NCI-H1436 (cell line): ENCODE measurements at places on chromosomes 2 and 18.

- no peak for DNase-seq
These were observed 502.2 kb upstream of the ZEB2 start for GRCh38 chr2:145021962-145022665.

- DNase-seq, result no peak
These were observed 47.2 kb upstream of the REG3G start for GRCh38 chr2:78978340-78978739.

- no peak for DNase-seq
These were observed 66.8 kb downstream of the KYNU start for GRCh38 chr2:142944264-142944663.

DNA sequence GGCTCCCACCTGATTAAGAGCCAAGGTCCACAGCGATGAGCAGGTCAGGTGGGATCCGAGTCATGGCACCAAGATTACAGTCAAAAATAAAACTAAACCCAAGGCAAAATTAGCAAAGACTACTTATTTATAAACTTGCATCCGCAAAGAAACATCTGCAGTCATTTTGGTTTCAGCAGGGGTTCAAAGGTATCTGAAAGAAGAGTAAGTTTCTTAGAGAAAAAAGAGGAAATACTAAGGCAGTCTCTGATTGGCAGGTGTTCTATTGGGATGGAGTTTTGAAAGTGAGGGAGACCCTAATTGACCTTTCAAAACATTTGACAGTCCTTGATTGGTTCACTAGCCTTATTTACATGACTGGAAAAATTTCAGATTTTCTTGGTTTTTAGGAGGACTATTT is 11.0 kb upstream of the PLB1 start:
- no peak for DNase-seq

GRCh38 chr2:189411860-189412259 is 29.4 kb upstream of the WDR75 start:
- no peak for DNase-seq

DNA sequence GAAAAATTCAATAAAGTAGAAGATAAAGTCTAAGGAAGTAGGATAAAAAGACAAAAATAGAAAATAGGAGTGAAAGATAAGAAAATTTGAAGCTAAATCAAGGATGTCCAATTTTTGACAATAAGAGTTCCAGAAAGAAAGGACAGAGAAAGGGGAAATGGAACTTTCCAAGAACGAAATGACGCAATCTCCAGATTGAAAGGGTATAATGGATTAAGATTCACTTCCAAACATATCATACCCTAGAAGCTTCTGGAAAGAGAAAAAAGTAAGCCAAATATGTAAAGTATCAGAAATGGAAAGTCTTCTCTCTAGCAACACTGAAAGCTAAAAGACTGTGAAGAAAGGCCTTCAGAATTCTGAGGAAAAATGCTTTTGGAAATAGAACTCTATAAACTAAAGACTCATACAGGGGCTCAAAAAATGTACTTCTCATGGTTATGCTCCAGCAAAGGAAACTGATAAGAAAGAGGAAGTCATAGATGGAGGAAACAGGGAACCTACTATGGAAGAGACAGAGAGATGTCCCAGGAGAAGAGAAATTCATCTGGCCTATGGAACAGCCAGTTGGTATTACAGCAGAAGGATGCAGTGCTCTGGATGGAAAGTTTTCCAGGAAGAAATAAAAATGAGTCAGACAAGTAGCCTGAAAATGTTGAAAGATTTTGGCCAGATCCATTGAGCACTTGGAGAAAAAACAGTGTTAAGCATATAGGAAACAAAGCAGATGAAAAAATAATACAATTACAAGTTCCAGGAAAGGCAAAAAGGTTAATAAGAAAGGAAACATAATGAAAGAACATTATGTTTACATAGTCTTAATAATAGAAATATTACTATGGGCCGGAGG is 20.1 kb downstream of the CASP8 start:
- no peak for DNase-seq

DNA sequence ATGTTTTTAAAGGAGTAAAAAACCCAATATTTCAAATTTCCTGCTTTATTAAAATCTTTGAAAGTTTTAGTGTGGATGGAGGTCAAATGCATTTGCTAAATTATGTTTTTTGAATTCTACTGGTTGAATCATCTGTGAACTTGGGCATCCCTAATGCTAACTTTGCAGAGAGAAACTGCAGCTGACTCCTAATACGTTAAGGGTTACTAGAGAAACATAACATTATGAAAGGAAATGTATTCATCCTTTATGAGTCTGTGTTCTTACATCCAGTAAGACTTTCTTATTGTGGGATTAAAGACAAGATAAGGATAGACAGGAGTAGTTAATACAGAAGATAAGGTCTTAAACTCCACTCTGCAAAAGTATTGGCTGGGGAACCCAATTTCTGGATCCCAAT is 140.6 kb downstream of the FAM124B start:
- DNase-seq, result no peak

- DNase-seq, result no peak
These were observed 24.0 kb upstream of the DSEL start for GRCh38 chr18:67540559-67540958.

- DNase-seq, result no peak
These were observed 120.0 kb upstream of the TRIB2 start for GRCh38 chr2:12596771-12597170.
